Mesendoderm (in vitro differentiated cells): ENCODE measurements at places on chromosomes 4 and X.

DNA sequence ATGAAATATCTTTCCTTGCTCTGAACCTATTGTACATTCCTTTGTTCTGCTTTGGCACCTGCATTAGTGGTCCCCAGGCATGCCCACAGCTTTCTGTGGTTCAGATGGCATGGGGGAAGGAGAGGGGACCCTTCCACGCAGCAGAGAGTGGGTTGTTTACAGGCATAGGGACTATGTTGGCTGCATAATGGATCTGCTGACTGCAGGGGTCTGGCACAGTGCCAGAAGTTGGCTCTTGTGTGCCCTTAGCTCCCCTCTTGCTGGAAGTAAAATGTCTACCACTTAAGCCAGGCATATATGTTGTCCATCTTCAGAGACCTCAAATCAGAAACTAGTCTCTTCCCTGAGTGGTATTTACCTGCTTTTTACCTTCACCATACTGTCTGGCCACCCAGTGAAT is 651.9 kb upstream of the PCDH7 start:
- no peak for DNase-seq

DNA sequence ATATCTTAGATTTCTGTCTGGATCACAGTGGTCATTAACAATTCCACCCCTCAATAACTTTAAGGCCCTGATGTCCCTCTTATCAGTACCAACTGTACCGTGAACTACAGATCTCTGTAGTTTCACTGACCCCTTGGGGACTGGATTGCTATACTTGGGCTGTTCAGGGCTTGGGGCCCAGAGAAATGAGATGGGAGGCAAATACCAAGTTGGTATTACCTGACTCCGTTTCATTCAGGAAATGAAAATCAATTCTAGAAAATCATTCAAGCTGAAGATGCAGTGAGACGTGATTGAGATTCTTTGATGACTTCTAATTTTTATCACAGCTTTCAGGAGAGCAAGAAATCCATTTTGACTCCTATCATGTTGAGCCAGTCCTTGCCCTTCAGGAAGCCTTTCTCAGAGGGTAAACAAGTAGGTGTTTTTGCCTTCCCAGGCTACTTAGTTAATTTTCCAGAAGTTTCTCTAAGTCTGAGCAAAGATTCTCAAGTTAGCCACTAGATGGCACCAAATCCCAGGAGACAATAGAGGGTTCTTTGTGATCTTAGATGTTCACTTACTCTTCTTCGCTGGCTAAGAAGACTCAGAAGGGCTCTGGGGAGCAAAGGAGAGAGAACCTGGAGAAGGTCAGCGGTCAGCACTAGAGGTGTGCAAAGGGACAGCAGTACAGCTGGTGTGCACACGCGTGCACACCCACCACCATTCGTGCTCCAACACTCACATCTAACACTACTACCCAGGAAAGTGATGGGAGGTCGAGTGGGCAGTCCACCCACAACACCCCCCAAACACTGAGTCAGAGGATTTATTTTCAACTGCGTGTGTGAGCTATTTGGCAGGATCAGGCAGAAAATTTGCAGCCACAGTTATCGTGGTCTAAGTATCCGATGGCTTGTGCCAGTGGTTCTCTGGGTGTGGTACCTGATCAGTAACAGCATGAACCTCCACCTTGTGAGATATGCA is 7.4 kb downstream of the HNRNPH2 start:
- peak; percentile 80 for DNase-seq

- no peak for DNase-seq
Observed at GRCh38 chr4:20219521-20219920, 32.2 kb upstream of the SLIT2 start.

DNA sequence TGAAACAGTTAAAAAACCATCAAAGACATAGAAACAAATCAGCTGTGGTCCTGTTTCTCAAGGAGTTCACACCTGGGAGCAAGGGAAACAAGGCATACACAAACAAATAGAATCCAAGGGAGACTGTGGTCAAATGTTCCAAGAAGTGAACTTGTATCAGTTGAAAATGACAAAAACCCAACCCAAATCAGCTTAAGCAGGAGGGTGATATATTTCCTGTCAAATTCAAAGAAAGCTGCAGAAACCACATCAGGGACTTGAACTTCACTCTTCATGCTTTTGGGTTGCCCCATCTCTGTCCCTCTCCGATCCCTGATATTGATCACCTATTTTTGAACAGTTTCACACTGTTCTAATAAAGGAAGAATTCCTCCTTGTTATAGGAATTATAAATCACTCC is 148.6 kb upstream of the FMR1 start:
- no peak for DNase-seq
